ENCODE measurements at places on chromosomes 11 and 22. TPM values are rescaled to one million over a fixed set of nuclear protein-coding genes. Genes with fewer than 3 reads are reported as not detected.

The MN1 gene
- 2.6 TPM for total RNA-seq

The TMPRSS5 gene
- 0.09 TPM for total RNA-seq

The VPREB1 gene
- total RNA-seq, result not detected

The APOA5 gene
- not detected for total RNA-seq

The PRR33 gene
- total RNA-seq, result not detected

The ARHGAP42 gene
- 5.5 TPM for total RNA-seq

The SCN4B gene
- total RNA-seq, result 0.05 TPM

The FJX1 gene
- total RNA-seq, result 37.6 TPM

The ART5 gene
- total RNA-seq, result not detected

The HEPACAM gene
- not detected for total RNA-seq

The IL17REL gene
- 0.06 TPM for total RNA-seq

The ABCC8 gene
- 1.4 TPM for total RNA-seq

The ZNF215 gene
- total RNA-seq, result 1.2 TPM

The TPBGL gene
- total RNA-seq, result 0.31 TPM

The KCNK4 gene
- total RNA-seq, result 0.21 TPM

The SLC15A3 gene
- total RNA-seq, result not detected

The OR51A4 gene
- not detected for total RNA-seq

The CRYBB3 gene
- not detected for total RNA-seq

The TMEM86A gene
- 0.29 TPM for total RNA-seq

The SLC22A25 gene
- not detected for total RNA-seq

The NCAM1 gene
- total RNA-seq, result not detected

The BTBD18 gene
- not detected for total RNA-seq

The USP2 gene
- total RNA-seq, result 0.42 TPM

The WT1 gene
- 5.5 TPM for total RNA-seq

The SPDYC gene
- not detected for total RNA-seq

The MAPK8IP2 gene
- total RNA-seq, result 3.9 TPM

The CHRNA10 gene
- 1.9 TPM for total RNA-seq

The MIEF1 gene
- total RNA-seq, result 20.9 TPM

The CFAP300 gene
- 7.4 TPM for total RNA-seq

The OTUB1 gene
- total RNA-seq, result 122 TPM

The TCN1 gene
- total RNA-seq, result 0.09 TPM

The PATE2 gene
- not detected for total RNA-seq

The SGSM1 gene
- total RNA-seq, result 0.33 TPM

Data from A549 treated with ZK216348 at 1 μM for 4 hours (cell line).